ENCODE measurements at places on chromosomes 11 and 22.

DNA sequence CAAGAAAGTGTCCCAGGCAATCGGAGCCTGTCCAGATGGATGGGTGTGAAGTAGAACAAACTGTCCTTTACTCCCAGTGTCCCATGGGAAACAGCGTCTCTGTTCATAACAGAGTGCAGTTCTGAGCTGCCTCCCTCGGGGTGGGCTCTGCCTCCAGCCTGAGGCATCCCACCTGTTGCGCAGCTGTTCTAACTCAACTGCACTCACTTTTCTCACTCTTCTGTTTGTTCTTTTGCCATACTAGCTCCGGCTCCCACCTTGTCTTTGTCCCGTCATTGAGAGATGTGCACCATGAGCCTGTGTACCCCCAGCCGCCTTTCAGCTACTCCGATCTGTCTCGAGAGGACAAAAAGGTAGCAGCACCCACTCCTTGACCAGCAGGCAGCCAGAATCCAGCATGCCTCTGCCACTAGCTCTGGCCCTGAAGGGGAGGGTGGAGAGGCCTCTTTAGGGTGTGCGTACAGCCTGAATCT, 20.7 kb upstream of the CDC42EP2 start:
- peaks cover 68% of the 10 kb centered on the region for H3K36me3 ChIP-seq
- H3K4me3 ChIP-seq: no peak overlapping the region
- H3K27ac ChIP-seq: no peak overlapping the region
- no peak for DNase-seq
- H3K4me1 ChIP-seq: no peaks in the 10 kb centered on the region
- H3K27me3 ChIP-seq: no peaks in the 10 kb centered on the region

GRCh38 chr22:19805821-19806212, 45.2 kb downstream of the TBX1 start:
- H3K36me3 ChIP-seq: peaks cover 4% of the 10 kb centered on the region
- no peaks in the 10 kb centered on the region for H3K27me3 ChIP-seq
- no peak overlapping the region for H3K27ac ChIP-seq

DNA sequence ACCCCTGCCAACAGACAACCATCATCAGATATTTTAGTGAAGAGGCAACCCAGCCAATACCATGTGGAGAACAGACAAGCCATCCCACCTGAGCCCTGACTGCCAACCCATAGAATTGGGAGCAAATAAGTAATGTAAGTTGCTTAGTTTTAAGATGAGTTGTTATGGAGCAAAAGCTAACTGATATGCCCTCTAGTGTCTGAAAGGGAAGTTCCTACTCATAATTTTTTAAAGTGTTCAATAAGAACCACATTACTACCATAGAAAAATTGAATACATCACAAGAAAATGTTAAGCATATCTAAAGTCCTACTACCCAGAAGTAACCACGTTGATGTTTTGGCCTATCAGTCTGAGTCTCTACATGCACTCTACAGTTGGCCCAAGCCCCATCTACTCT, 50.8 kb upstream of the SLC36A4 start:
- H3K27ac ChIP-seq: no peak overlapping the region
- H3K27me3 ChIP-seq: no peaks in the 10 kb centered on the region
- H3K36me3 ChIP-seq: no peaks in the 10 kb centered on the region
- H3K4me3 ChIP-seq: no peak overlapping the region
- H3K4me1 ChIP-seq: no peaks in the 10 kb centered on the region
- DNase-seq: no peak

GRCh38 chr11:129935723-129936122, 40.3 kb upstream of the NFRKB start:
- no peak overlapping the region for H3K27ac ChIP-seq
- H3K36me3 ChIP-seq: peaks cover 4% of the 10 kb centered on the region
- H3K4me3 ChIP-seq: no peak overlapping the region
- DNase-seq: no peak
- H3K27me3 ChIP-seq: no peaks in the 10 kb centered on the region
